Uterus (tissue), 4 donors: ENCODE measurements at places on chromosomes 2 and 18. TPM values are rescaled to one million over a fixed set of nuclear protein-coding genes. Genes with fewer than 3 reads are reported as not detected.

Gene RAX
- not detected for total RNA-seq

Gene DCDC2C
- not detected for total RNA-seq

DNA sequence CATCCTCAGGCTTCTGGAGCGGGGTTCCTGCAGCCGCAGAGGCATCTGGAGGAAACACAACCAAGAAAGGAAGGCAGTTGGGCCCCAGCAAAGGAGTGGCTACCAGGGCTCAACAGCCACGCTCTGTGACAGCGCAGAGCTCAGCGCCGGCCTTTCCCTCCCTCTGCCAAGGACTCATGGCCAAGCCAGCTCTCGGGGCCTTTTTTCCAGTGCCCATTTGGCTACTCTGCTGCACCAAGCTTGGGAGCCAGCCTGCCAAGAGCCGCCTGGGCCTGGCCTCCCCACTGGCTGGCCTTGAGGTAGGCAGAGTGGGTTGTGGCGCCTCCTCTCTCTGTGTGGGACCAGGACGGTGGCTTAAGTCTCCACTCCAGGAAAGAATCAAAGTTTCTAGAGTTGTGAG, 7.2 kb upstream of the CCDC74A start:
- no peak for DNase-seq

GRCh38 chr2:95073856-95074662, 47.5 kb downstream of the MRPS5 start:
- no peak for DNase-seq

- no peak for DNase-seq
These were observed 497.7 kb upstream of the LRATD1 start for GRCh38 chr2:14134771-14135170.

DNA sequence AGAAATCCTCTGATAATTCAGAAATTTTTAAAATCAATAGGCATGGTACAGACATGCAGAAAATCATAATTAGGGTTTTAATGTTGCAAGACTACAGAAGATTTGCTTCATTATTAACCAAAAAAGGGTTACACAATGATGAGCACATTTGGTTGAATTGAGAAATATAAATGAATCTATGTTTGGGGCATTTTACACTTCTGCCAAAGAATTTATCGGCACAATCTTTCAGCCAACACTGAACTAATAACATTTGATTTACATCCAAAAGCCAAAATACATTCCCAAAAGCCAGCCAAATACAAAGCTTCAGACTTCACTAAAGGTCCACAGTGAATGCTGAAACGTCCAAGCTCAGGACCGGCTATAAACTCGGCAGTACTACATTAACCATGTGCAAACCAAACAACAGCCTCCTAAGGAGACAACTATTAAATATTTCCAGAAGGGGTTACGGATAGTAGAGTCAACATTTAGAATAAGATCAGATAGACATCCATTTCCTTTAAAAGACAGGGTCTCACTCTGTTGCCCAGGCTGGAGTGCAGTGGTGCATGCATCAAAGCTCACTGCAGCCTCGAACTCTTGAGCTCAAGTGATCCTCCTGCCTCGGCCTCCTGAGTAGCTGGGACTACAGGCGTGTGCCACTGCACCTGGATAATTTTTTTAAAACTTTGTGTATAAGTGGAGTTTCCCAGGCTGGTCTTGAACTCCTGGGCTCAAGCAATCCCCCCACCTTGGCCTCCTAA, 29.4 kb downstream of the SPRED2 start:
- no peak for DNase-seq

DNA sequence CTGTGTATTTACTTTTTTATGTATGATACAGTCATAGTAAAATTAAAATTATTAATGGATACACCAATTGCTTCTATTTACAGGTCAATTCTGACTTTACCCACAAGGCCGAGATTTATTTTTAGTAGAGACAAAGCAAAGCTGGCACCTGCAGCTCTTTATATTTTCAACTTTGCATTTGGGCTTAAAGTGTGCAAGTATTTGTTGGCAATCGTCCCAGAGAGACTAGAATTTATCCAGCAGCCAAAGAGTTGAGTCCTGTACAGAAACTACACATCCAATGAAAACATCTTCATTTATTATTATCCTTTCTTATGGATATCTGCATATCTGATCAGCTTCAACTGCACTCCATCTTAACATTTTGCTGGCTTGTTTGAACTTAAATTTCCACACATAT, 485.6 kb downstream of the SOX11 start:
- DNase-seq = no peak

Gene LINC00305
- 0.97 TPM for total RNA-seq

Gene PXDN
- 26.6 TPM for total RNA-seq

DNA sequence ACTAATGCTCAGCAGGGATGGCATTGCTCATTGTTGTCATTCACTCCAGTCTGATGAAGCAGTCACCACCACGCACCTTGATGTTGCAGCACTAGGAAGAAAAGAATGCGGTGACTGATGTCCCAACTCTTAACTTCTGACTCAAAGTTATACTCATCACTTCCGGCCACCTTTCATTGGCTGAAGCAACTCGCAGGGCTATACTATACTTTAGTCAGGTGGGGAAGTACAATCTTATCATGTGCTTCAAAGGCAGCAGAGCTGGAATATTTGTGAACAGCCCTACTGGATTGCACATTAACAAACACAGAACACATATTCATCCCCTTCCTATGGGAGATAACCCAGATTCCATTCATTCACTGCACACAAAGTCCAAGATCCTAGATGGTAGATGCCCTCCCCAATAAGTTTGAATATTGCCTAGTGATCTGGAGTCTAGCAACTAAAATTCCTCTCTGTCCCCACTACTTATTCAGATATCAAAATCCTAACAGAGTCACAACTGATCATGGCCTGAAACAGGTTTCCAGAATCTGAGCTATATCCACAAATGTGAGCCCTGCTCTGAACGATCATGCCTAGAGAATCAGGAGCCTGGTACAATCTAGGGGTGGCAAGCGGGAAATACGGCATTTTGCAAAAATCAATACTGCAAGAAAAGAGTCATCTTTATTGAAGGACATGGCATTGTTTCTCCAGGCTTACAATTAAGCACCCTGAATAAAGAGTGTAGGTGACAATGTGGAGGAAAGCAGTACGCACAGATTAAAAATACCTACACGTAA, 3.4 kb upstream of the SPATS2L start:
- DNase-seq = no peak

- DNase-seq = peak; percentile 36
These were observed 47.5 kb upstream of the HNRNPA3 start for GRCh38 chr2:177165061-177165583.

- no peak for DNase-seq
These were observed 43.5 kb upstream of the ELAC1 start for GRCh38 chr18:50924372-50924771.

DNA sequence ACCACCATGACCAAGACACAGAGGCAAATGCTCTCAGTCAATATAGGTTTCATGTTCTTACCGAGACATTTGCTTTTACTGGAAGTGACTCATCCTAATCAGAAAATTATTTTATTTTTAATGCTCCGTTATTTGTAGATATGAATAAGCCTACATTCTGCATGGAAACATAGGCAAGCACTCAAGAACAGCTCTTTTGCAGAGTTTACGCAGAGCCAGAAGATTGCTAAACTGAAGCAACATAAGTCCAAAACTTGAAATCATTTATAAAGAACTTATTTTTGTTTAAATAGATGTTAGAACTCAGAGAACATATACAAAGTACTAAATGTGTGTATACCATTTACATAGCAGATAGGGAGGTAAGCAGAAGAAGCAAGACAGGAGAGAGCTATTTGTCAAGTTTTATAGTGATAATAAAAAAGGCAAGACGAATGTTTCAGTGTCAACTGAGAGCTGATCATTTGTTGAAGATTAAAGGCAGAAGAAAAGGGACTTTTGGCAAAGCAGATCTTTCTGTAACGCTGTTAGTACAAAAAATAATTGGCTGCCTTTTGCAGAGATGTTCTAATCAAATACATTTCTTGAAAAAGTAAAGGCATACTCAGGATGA, 12.4 kb upstream of the PPP1R1C start:
- no peak for DNase-seq

GRCh38 chr2:184369307-184369706, 229.0 kb upstream of the ZNF804A start:
- DNase-seq = no peak

Gene VWC2L
- total RNA-seq = not detected

Gene PLGLB2
- total RNA-seq = not detected

DNA sequence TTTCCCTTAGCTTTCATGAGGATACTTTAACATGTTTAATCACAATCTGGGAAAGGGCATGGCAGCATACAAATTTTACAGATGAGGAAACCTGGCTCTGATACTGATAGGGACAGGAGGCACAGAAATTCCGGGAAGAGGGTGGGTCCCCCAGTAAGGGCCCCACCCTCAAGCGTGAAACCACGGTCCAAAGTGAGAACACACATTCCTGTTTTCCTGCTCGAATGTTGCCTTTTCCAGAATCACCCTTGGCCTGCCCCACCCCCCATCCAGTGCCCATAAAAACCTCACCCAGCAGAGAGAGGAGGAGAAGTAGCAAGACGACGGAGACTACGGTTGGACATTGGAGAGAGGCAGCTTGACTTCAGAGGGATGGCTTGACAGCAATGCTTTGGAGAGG, 98.2 kb downstream of the HIBCH start:
- DNase-seq = no peak
